HTR-8/SVneo (cell line): ENCODE measurements at places on chromosomes 1 and 21.

DNA sequence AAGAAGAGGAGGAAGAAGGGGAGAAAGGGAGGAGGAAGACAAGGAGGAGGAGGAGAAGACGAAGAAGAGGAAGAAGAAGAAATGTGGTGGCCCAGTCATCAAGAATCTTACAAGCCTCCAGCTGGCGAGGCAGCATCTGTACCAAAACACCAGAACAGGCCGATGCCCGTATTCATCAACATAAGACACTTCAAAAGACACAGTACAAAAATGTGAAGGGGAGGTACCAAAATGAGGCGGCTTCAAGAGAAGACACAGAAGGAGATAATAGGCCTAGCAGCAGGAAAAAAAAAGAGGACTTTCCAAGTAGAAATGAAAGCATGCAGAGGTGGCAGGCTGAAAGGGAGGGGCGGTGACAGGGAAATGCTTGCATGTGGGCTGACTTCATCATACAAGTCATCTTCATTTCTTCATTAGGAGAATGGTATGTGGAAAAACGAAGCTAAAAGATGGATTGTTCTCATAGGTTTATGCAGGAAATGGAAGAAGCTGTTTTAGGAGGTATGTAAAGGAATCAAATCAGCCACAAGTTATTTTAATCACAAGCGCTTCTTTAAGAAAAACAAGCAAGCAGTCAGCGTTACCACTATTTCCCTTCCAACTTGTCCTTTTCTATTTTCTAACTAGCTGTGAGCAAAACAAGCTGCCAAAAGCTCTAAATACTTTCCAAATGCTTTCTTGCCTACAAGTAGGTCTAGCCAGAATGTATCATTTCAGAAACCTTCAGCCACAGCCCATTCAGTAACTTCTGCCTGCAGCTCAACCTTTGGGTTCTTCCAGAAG lies 192.3 kb downstream of the SLC45A1 start:
- no peak for DNase-seq

DNA sequence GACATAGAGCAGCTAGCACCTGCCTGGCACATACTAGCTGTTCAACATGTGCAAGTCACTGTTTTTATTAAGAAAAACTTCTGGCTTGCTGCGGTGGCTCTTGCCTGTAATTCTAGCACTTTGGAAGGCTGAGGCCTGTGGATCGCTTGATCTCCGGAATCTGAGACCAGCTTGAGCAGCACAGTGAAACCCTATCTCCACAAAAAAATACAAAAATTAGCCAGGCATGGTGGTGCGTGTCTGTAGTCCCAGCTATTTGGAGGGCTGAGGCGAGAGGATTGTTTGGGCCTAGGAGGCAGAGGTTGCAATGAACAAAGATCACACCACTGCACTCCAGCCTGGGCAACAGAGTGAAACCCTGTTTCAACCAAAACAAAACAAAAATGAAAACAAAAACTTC lies 27.7 kb upstream of the C8B start:
- no peak for DNase-seq

DNA sequence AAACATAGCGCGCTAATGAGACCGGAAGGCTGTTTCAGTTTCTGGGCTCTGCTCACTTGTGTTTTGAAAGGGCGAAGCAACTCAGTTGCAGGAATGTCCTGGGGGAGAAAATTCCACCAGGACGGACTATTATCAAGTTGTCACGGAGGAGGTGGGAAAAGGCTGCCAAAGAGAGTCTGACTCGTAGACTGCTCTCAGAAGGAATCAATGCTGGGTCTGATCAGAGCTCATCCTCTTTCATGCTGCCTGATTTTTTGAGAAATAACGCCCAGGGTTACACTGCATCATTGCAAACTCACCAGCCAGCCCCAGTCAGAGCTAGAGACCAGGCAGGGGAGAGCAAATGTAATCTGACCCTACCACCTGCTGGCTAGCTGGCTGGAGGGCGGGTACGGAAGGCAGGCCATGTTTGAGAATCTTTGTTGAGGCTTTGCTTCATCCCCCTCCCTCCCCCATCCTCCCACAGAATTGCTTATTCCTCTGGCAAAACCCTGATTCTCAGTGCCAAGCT lies 36.4 kb upstream of the BCL9 start:
- peak; percentile 21 for DNase-seq

DNA sequence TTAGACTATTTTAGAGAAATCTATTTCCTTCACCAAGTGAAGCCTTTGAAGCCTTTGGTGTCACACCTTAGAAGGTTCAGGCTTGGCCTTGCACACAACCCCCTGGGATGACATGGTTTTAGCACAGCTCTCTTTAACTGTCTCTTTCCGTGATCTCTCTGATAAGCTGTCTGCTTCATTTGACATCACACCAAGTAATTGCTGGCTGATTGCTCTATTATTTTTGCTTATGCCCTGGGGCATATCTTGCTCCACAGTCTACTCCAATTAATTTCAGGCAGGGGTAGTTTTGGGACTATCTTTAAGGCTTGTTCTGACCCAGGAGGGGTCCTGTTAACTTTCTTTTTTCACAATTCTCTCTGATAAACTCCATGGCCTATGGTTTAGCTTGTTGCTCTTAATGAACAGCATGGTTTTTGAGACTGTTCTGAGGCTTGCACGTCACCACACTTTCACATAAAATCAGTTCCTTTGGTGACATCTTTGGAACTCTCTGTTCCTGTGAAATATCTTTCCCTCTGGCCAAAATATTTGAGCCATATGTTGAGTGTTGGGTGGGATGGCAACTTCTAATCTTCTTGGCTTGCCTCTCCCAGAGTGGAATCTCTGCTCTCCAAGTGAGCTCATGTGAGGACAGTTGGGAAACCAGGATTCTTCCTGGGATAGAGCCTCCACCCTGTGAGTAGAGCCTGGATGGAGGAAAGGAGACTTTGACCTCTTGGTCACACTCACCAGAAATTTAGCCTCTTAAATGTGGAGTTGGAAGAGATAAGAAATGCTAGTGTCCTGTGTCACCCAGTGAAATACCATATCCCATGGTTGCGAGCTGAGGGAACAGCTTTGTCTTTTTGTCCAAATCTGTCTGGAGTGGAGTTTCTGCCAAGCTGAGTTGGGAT lies 63.6 kb downstream of the MAP3K21 start:
- no peak for DNase-seq

- no peak for DNase-seq
Measured at GRCh38 chr1:44603718-44604117, 70.6 kb downstream of the TMEM53 start.

DNA sequence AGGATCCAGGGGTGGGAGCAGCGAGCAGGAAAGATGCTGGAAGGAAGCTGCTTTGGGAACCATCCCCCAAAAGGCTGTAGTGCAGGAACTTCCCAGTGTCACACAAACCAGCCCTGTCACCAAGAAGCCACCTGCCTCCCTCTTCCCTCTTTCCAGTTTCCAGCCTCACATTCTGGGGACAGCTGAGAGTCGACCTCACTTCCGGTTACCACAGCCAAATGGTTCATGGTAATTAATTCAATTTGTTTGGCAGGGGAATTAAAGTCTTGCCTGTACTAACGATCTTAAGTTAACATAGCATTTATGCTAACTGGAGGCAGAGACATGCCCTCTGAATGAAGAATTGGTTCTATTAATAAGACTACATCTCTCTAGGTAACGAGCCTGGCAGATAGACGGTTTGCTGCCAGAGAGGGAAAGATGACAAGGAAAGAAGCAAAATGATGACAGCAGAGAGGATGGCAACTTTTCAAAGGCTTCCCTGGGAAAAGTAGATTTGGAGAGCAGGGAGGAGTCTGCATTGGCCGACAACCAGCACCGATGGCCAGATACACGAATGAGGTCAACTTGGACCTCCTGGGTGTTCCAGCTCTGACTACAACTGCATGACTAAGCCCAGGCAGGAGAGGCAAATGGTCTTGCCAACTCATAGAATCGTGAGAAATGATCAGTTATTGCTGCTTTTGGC lies 64.1 kb downstream of the TMCO4 start:
- DNase-seq, result peak; percentile 19

- DNase-seq, result no peak
Measured at GRCh38 chr1:87435484-87435883, 106.8 kb downstream of the LMO4 start.

GRCh38 chr1:60367532-60367931 lies 294.0 kb upstream of the C1orf87 start:
- no peak for DNase-seq

GRCh38 chr1:248918131-248918530 lies 12.1 kb downstream of the PGBD2 start:
- DNase-seq, result no peak

- peak; percentile 27 for DNase-seq
Measured at GRCh38 chr1:227174164-227174563, 144.1 kb downstream of the CDC42BPA start.

DNA sequence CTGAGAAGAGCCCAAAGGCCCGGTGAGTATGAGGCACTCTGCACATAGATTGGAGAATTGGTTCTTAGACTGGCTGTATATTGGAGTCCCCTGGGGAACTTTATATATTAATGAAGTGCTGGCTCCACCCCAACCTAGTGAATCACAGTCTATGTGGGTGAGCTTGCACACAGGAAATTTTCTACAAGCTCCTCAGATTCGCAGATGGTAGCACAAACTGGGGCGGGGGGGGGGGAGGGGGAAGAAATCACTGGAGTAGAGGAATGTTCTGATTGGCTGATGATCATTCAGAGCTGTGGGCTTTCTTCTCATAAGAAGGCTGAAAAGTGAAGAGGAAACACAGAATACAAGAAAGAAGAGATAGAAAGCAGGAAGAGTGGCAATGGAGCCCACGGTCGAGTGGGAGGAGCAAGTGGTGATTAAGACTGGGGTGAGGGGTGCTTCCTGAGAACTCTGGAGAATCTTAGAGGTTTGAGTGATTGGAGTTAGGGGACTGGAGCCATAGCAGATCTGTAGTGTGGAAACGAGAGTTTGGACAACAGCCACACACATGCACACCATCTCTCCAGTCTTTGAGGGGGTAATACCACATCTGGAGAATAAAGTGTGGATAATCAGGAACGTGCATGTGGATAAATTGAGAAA lies 465.9 kb upstream of the DAB1 start:
- DNase-seq, result no peak

DNA sequence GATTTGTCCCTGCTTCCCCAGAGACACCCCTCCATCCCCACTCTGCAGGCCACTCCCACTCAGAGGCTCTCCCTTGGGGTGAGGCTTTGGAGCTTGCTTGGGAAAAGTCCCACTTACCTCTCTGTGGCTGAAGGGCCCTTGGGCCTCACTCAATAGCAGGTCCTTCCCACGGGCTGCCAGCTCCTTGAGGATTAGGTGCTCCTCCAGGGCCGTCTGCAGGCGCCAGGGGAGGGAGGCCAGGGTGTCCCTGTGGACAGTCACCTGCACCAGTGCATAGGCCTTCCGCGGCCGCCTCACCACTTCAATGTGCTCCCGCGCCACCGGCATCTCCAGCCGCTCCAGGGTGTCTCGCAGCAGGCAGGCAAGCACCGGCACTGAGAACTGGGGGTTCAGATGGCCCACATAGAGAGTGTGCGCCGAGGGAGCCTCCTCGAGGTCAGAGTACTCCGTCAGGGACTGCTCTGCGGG lies 1.4 kb downstream of the SLFNL1 start:
- DNase-seq, result no peak

GRCh38 chr1:155083865-155084721 lies 5.5 kb downstream of the EFNA3 start:
- no peak for DNase-seq

- DNase-seq, result no peak
Measured at GRCh38 chr1:179937668-179938254, 16.8 kb upstream of the CEP350 start.

GRCh38 chr1:63635681-63636080 lies 42.5 kb downstream of the PGM1 start:
- DNase-seq, result no peak

DNA sequence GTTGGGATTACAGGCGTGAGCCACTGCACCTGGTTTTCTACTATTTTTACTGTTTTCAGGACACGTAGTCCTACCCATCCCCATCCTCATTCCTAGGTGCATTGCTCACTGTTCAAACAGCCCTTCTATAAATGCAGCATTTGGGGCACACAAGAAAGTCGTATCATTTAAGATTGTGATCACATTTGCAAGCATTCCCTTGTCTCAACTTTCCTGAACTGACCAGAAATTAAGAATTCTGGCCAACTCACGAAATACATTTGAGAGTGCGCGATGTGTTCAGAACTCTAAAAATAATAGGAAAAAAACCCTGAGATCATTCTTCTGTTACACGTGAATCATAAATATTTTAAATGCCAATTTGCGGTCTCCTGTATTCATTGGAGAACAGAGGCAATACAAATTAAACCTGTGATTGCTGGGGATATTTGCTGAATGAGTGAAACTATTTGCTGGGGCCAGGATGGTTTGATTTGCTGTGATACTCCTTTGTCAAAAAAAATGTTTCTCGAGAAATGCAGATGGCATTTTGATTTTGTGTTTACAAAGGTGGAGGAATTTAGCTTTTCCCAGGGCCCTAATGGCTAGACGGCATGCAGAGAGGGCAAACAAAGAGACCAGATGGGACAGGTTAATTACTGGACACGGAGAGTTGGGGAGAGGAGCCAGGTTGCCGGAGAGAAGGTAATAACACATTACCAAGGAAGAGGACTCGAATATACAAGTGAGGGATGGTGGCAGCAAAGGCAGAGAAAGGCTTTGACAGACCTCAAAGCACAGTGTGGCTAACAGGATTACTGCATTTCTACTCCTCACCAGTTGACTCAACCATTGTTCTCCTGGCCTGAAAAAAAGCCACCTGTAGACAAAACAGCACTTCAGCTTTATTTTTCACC lies 38.4 kb downstream of the STPG1 start:
- no peak for DNase-seq

- DNase-seq, result no peak
Measured at GRCh38 chr21:31660591-31660990, 1.1 kb downstream of the SOD1 start.

DNA sequence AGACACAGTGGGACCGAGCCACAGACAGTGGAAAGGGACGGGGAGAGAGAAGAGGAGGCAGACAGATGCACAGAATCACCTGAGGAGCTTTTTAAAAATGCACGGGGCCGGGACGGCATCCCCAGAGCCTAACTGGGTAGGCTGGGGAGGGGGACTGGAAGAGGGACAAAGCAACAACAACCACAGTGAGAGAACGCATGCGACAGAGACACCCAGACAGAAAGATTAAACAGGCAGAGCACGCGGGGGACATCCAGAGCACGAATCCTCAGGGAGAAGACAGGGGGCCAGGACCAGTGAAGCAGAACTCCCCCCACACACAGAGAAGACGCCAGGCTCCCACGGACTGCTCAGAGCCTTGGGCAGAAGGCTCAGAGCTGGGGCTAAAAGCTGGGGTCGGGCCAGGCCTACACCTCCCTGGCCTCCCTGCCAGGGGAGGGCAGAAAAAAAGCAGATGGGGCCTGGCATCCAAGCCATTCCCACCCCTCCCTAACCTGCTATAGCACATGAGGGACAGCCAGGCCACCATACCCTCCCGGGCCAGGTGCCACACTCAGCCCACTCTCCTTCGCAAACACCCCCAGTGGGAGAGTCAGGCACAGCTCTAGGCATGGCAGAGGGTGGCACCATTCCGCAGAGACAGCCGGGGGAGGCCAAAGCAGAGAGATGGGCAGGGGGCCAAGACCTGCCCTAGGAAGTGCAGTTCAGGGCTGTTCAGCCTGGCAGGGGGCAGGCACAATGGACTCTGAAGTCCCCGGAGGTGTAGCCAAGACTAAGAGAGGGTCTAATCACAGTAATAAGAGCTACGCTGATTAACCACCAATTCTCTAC lies 29.8 kb upstream of the COL16A1 start:
- no peak for DNase-seq

GRCh38 chr1:92483610-92484471 lies 2.9 kb downstream of the GFI1 start:
- no peak for DNase-seq

GRCh38 chr1:239436286-239436685 lies 49.9 kb downstream of the CHRM3 start:
- DNase-seq, result no peak
